ENCODE measurements at places on chromosomes 6 and 20. TPM values are rescaled to one million over a fixed set of nuclear protein-coding genes. Genes with fewer than 3 reads are reported as not detected.

DNA sequence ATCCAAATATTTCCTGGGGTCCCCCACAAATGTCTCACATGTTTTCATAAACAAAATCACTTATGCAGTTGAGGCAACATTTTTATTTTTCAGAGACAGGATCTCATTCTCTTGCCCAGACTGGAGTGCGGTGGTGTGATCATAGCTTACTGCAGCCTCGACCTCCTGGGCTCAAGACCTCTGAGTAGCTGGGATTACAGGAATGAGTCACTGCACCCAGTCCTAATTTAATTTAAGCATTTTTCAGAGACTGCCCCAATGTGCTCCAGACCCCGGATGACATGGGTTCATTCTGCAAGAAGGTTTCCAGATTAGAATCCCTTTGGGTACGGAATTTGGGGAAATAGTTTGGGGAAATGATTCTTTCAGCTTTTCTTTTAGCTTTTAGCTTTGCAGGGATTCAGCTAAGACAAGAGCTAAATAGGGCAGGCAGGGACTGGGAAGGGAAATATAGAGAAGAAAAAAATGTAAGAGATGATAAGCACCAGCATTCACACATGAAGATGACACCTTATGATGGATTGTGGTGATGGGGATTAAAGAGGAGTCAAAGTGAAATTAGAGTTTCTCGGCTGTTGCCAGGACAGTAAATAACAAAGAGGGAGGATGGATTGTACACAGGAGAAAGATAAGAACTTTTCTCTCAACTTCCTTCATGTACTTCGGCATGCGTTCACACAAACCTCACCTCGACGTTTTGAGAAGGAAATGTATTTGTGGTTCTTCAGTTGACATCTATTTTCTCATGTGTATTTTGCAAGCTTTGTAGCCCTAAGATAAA is 169.4 kb upstream of the TAB2 start:
- no peak overlapping the region for H3K4me3 ChIP-seq
- H3K4me1 ChIP-seq = peaks cover 6% of the 10 kb centered on the region
- H3K27me3 ChIP-seq = peaks cover 39% of the 10 kb centered on the region
- no peak for DNase-seq
- H3K27ac ChIP-seq = no peak overlapping the region
- no peaks in the 10 kb centered on the region for H3K36me3 ChIP-seq

Gene PRDM13
- not detected for total RNA-seq

GRCh38 chr6:121809211-121809610 is 373.8 kb downstream of the GJA1 start:
- no peak overlapping the region for H3K4me3 ChIP-seq
- no peak for DNase-seq
- H3K27ac ChIP-seq = no peak overlapping the region
- H3K27me3 ChIP-seq = no peaks in the 10 kb centered on the region
- no peaks in the 10 kb centered on the region for H3K4me1 ChIP-seq

GRCh38 chr20:3563133-3563532 is 92.3 kb downstream of the ATRN start:
- H3K27me3 ChIP-seq = no peaks in the 10 kb centered on the region
- H3K27ac ChIP-seq = no peak overlapping the region
- H3K36me3 ChIP-seq = peaks cover 28% of the 10 kb centered on the region
- no peak for DNase-seq
- no peak overlapping the region for H3K4me3 ChIP-seq

GRCh38 chr6:36378243-36378920 is 9.1 kb downstream of the ETV7 start:
- H3K4me3 ChIP-seq = no peak overlapping the region
- DNase-seq = no peak
- H3K27me3 ChIP-seq = no peaks in the 10 kb centered on the region
- no peak overlapping the region for H3K27ac ChIP-seq
- H3K36me3 ChIP-seq = no peaks in the 10 kb centered on the region
- H3K4me1 ChIP-seq = peaks cover 5% of the 10 kb centered on the region

GRCh38 chr6:105015482-105015881 is 58.6 kb downstream of the LIN28B start:
- no peaks in the 10 kb centered on the region for H3K36me3 ChIP-seq
- no peak for DNase-seq
- peaks cover 42% of the 10 kb centered on the region for H3K27me3 ChIP-seq
- no peak overlapping the region for H3K27ac ChIP-seq
- H3K4me3 ChIP-seq = no peak overlapping the region

Gene TNF
- total RNA-seq = not detected

GRCh38 chr20:22829356-22829755 is 205.8 kb upstream of the SSTR4 start:
- no peak for DNase-seq
- H3K4me3 ChIP-seq = no peak overlapping the region
- no peaks in the 10 kb centered on the region for H3K27me3 ChIP-seq
- peaks cover 21% of the 10 kb centered on the region for H3K4me1 ChIP-seq
- H3K27ac ChIP-seq = no peak overlapping the region
- no peaks in the 10 kb centered on the region for H3K36me3 ChIP-seq

GRCh38 chr6:89985751-89986493 is 91.7 kb downstream of the GJA10 start:
- H3K36me3 ChIP-seq = no peaks in the 10 kb centered on the region
- H3K4me3 ChIP-seq = no peak overlapping the region
- no peak overlapping the region for H3K27ac ChIP-seq
- peaks cover 13% of the 10 kb centered on the region for H3K4me1 ChIP-seq
- peak; percentile 21 for DNase-seq

Gene SRMS
- 1.4 TPM for total RNA-seq

- no peaks in the 10 kb centered on the region for H3K27me3 ChIP-seq
- peaks cover 25% of the 10 kb centered on the region for H3K4me1 ChIP-seq
- no peak for DNase-seq
- no peak overlapping the region for H3K27ac ChIP-seq
Measured at GRCh38 chr6:32982702-32983492, 14.5 kb downstream of the BRD2 start.

- H3K27ac ChIP-seq = no peak overlapping the region
- H3K4me1 ChIP-seq = peaks cover 6% of the 10 kb centered on the region
- H3K36me3 ChIP-seq = no peaks in the 10 kb centered on the region
Measured at GRCh38 chr6:36722365-36722764, 24.7 kb downstream of the RAB44 start.

Gene CCN5
- 0.93 TPM for total RNA-seq

GRCh38 chr6:169843110-169843509 is 91.7 kb downstream of the ERMARD start:
- H3K4me1 ChIP-seq = no peaks in the 10 kb centered on the region
- peaks cover 79% of the 10 kb centered on the region for H3K27me3 ChIP-seq
- no peak overlapping the region for H3K27ac ChIP-seq

DNA sequence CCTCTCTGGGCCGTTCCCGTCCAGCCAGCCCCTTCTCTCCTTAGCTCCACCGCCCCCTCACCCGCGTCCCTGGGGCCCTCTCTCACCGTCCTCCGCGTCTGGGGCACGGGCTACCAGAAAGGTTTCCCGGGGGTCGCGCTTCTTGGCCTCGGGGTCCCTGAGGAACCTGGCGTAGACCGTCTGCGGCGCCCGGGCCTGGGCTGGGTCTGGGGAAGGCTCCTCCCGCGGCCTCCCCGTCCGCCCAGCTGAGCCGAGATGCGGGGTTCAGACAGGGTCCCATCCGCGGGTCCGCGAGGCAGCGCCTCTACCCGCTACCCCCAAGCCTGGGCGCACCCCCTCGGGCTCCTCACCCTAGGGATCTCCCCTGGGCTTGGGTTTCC is 1.1 kb downstream of the TULP1 start:
- H3K27ac ChIP-seq = no peak overlapping the region
- peaks cover 14% of the 10 kb centered on the region for H3K27me3 ChIP-seq
- DNase-seq = no peak
- no peaks in the 10 kb centered on the region for H3K36me3 ChIP-seq

- no peak overlapping the region for H3K27ac ChIP-seq
- no peaks in the 10 kb centered on the region for H3K4me1 ChIP-seq
- H3K4me3 ChIP-seq = no peak overlapping the region
Measured at GRCh38 chr6:41449399-41450245, 96.6 kb upstream of the FOXP4 start.

Gene SLC17A1
- total RNA-seq = not detected

GRCh38 chr6:89371849-89372505 is 19.5 kb upstream of the UBE2J1 start:
- H3K27ac ChIP-seq = no peak overlapping the region
- H3K4me3 ChIP-seq = no peak overlapping the region
- H3K36me3 ChIP-seq = no peaks in the 10 kb centered on the region

GRCh38 chr6:87257565-87257964 is 64.8 kb upstream of the SMIM8 start:
- no peak overlapping the region for H3K4me3 ChIP-seq
- no peak overlapping the region for H3K27ac ChIP-seq
- peaks cover 79% of the 10 kb centered on the region for H3K36me3 ChIP-seq
- DNase-seq = no peak

DNA sequence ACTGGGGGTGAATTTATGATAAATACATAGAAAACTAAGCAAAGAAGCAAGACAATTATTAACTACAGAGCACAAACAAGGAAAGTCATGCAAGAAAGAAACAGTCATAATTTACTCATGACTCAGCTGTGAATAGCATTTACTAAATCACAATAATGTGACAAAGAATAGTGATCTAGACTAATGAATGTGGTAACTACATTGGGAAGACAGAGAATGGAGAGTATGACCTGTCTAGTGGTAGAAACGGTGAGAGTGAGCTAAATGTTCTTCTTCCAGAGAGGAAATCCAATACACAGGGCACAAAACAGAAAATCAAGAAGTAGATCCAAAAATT is 153.5 kb upstream of the DST start:
- H3K27me3 ChIP-seq = no peaks in the 10 kb centered on the region
- no peak overlapping the region for H3K27ac ChIP-seq
- H3K36me3 ChIP-seq = no peaks in the 10 kb centered on the region
- H3K4me1 ChIP-seq = peaks cover 32% of the 10 kb centered on the region

DNA sequence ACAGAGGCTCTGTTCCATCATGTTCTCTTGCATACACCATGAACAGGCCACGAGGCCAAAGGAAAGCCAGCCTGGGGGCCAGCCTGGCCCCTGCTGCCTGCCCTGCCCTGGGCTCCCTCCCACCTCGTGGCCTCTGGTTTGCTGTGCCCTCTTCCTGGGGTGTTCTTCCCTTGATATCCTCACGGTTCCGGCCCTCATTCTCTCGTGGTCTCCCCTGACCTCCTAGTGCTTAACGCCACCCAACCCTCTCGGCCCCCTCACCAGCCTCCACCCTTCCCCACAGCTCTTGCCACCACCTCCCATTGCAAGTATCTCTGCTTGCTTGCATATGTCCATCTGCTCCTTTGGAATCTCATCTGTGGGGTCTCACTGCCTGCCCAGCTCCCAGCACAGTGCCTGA is 73.0 kb downstream of the GNAS-AS1 start:
- H3K4me1 ChIP-seq = no peaks in the 10 kb centered on the region
- no peaks in the 10 kb centered on the region for H3K36me3 ChIP-seq
- no peak overlapping the region for H3K4me3 ChIP-seq
- peaks cover 97% of the 10 kb centered on the region for H3K27me3 ChIP-seq
- DNase-seq = no peak

DNA sequence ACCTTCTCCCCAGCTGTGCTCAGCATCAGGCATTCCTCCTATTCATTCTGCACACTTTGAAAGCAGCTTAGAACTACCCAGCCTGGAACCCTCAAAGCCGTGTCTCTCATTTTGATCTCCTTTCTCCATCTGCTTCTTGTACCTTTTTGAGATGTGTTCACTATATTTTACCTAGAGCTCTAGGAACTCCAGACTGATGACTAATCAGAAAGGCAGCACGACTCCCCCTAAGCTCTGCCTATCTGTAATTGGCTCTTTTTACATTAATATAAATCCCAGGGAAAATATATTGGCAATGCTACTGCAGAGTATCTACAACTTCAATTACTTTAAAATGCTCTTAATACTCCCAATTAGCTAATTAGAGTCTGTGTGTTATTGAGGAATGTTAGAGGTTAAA is 671.5 kb downstream of the CBLN4 start:
- no peaks in the 10 kb centered on the region for H3K4me1 ChIP-seq
- no peak for DNase-seq
- no peaks in the 10 kb centered on the region for H3K36me3 ChIP-seq

GRCh38 chr6:26157251-26158075 is 70.2 kb downstream of the HFE start:
- no peaks in the 10 kb centered on the region for H3K27me3 ChIP-seq
- H3K36me3 ChIP-seq = peaks cover 52% of the 10 kb centered on the region
- peak overlapping the region; percentile 82 for H3K4me3 ChIP-seq
- peak overlapping the region; percentile 64 for H3K27ac ChIP-seq

DNA sequence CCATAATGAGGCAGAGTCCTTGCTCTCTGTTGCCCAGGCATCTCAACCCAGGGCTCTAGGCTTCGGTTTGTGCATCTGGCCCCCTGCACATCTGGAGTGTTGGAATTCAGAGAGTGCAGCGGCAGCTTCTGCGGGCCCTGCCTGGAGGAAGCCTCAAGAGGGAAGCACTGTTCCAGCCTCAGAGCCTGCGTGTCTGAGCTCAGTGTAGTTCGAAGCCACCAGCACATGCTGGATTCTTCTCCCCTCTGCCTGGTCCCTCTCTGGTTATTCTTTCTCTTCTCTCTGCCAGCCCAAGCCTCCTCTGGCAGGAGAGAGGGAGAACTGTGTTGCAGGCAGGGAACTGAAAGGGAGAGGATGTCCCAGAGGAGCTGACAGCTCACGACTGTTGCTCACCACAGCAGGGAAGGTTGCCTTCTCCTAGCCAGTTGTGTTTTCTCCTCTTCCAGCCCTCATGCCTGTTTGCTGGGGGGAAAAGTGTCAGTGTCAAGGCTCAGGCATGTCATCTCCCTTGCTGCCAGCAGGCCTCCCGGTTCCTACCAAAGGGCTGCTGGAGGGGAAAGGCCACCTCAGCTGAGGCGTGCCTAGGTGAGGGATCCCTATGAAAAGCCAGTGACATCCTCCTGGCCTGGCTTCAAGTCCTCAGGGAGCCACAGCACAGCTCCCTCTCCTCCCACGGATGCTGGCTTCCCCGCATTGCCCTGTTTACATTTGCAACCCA is 126.0 kb upstream of the LRFN2 start:
- no peak overlapping the region for H3K27ac ChIP-seq
- H3K4me3 ChIP-seq = no peak overlapping the region
- H3K27me3 ChIP-seq = no peaks in the 10 kb centered on the region
- no peak for DNase-seq
- no peaks in the 10 kb centered on the region for H3K36me3 ChIP-seq

DNA sequence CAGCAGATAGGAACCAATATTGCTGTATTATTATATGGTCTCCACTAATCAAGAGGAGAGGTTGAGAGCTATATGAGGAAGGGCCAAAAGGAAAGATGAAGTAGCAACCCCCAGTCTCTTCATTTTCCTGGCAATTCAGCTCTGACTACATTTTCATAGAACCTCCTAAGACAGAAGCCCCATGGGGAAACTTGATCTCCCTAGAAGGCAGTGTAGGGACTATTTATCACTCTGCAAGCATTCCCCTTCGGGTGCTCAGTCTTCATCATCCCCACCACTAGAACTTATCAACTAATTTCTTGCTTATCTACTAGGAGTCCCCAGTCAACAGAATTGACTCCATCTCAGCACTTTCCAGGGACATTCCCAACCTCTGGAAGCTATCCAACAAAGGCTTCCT is 25.5 kb upstream of the ITCH start:
- H3K4me3 ChIP-seq = no peak overlapping the region
- no peak overlapping the region for H3K27ac ChIP-seq
- no peaks in the 10 kb centered on the region for H3K36me3 ChIP-seq
- peaks cover 21% of the 10 kb centered on the region for H3K4me1 ChIP-seq
- no peak for DNase-seq

GRCh38 chr20:40952136-40952535 is 76.5 kb upstream of the TOP1 start:
- H3K27ac ChIP-seq = no peak overlapping the region
- no peaks in the 10 kb centered on the region for H3K4me1 ChIP-seq
- H3K36me3 ChIP-seq = no peaks in the 10 kb centered on the region
- DNase-seq = no peak
- no peak overlapping the region for H3K4me3 ChIP-seq

All from MCF 10A (cell line).